Activated CD4-positive, alpha-beta T cell treated with anti-CD3 and anti-CD28 coated beads for 4 hours (primary cell): ENCODE measurements at places on chromosomes 4 and X.

- DNase-seq: no peak
These were observed 571.2 kb upstream of the FAT1 start for GRCh38 chr4:187294861-187295260.

DNA sequence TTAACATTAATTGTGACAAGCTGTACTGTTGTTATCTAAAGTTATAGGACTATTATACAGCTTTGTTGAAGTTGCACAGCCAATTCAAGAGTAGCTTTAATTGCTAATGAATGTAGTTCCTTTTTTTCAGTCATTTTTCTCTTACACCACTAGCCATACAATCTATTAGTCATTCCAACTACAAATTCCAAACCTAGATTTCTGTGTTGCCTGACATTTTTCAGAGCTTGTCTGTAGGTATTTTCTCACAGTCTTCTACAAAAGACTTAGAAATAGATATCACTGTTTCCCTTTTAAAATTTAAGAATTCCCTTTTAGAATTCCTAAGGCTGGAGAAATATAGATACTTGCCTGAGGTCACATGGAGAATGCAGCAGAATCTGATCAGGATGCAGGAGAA is 307.0 kb upstream of the HS3ST1 start:
- DNase-seq: no peak

- no peak for DNase-seq
These were observed at the start of gene SRPX for GRCh38 chrX:38220415-38221390. TSS of gene SRPX (minus strand) at chrX:38220871. CDS start at chrX:38220792, 79 bp downstream.

GRCh38 chr4:146407669-146408084 is 114.1 kb downstream of the SLC10A7 start:
- DNase-seq: no peak
